A549 (cell line): ENCODE measurements at places on chromosomes 6 and 20.

- DNase-seq = no peak
These were observed 161.2 kb upstream of the OGFRL1 start for GRCh38 chr6:71127374-71127773.

DNA sequence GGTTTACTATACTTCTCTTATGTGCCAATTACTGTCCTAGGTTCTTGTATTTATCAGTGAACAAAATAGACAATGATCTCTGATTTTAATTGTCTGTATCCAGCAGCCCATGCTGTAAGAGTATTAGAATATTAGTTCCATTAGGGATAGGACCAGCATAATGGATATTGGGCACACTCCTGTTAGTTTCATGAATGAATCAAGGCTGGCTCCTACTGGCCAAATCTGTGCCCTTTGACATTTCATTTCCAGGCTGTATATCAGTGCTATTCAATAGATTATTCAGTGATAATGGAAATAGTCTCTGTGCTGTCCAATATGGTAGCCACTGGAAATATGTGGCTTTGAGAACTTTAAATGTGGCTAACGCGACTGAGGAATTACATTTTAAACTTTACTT, 1007.9 kb upstream of the FLRT3 start:
- DNase-seq = no peak

- DNase-seq = no peak
These were observed 612.6 kb upstream of the CITED2 start for GRCh38 chr6:139987091-139987490.

DNA sequence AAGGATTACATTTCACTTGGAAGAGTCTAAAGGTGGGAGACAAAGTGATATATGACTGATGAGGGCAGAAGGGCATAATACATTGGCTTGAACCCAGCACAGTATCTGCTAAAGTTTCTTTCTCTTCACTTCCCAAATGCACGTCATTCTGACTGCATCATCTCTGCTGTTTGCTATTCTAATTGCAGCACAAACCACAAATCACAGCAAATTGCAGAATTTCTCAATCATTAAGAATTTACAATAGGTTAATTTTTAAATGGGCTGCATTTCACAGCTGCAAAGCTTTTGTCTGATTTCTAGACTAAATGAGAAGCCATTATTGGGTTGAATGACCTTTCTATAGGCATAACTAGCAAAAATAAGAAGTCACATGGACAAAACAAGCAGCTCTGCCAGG, 337.0 kb downstream of the RNGTT start:
- no peak for DNase-seq

- DNase-seq = no peak
These were observed 8.8 kb upstream of the BTN3A3 start for GRCh38 chr6:26431258-26432172.

- no peak for DNase-seq
These were observed 17.9 kb downstream of the RPF2 start for GRCh38 chr6:110999634-111000270.
